Stimulated activated CD8-positive, alpha-beta memory T cell treated with anti-CD3 and anti-CD28 coated beads, Interleukin-2, amount 100 ng/mL, for 48 hours (primary cell): ENCODE measurements at places on chromosomes 6 and 20.

GRCh38 chr6:39806278-39806677, 14.1 kb downstream of the DAAM2 start:
- DNase-seq = no peak

DNA sequence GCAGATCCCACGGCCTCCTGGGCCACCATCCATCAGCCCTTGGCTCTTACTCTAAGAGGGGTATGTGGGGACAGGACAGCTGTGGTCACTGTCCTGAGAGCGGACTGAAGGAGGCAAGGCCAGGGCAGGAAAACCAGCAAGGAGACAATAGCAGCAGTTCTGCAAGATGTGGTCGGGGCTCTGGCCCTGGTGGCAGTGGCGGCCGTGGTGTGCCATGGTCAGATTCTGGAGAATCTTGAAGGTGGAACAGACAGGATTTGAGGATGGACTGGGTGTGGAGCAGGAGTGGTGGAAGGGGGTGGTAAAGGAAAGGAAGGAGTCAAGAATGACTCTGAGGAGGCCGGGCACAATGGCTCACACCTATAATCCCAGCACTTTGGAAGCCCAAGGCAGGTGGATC, 5.9 kb upstream of the MAP1LC3A start:
- no peak for DNase-seq

- no peak for DNase-seq
Measured at GRCh38 chr6:111743360-111743759, 129.9 kb downstream of the FYN start.

- DNase-seq = no peak
Measured at GRCh38 chr6:127459231-127459641, at the start of gene KIAA0408. TSS of gene KIAA0408 (minus strand) at chr6:127459389. CDS start at chr6:127453981, 5,408 bp downstream.

DNA sequence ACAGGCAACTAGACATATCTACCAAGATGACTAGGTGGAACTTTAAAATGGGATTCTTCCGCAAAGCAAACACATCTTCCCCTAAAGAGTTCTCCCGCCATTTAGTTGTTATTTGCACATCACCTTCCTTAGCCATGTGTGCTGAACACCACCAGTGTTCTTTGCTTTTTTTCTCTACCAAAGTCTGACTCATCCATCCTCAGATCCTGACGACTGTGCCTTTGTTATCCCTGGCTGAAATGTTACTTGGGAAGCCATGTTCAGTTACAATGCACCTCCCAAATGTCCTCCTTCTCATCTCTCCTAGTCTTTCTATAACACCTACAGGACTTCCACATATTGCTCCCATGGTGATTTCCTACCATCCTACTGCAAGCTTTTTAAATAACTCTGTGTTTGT, 593.5 kb upstream of the ARID1B start:
- DNase-seq = no peak

DNA sequence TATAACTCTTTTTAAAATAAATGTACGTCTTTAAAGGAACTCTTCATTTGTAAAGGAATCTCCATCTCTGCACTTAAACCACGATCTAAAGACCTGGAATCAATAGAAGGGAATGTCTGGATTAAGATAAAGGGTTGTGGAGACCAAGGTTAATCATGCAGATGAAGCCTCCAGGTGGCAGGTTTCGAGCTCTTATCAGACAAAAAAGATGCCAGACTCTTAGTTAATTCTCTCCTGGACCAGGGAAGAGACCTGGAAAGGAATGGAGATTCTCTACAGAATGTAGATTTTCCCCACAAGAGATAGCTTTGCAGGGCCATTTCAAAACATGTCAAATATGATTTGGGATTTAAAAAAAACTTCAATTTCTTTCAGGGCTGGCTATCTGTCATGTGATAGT, 71.5 kb upstream of the SSTR4 start:
- no peak for DNase-seq

DNA sequence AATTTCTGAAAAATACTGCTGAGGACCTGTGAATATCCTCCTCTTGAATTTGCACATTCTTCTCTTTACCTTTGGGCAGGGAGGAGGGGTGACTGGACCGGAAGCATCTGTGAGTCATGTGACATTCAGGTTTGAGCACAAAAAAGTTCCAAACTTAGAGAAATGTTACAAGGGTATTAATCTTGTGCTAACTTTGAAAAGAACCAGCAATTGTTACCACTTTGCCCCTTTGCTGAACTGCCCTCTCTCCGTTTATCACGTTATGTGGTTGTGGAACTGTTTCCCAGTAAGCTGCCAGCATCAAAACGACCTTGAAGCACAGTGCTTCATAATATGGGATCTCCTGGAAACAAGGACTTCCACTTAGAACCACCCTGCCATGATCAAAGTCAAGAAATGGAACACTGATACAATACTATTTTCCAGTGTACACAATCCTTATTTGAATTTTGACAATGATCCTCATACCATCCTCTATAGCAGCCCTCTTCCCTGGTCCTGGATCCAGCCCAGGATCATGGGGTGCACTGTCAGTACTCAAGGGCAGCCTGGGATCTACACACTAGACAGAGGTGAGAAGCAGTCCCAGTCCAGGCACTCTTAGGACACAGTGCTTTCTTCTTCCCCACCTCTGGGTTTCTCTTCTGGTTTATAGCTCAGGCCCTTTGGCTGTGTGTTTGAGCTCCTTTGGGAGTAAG, 2.3 kb upstream of the TUBB1 start:
- DNase-seq = no peak

DNA sequence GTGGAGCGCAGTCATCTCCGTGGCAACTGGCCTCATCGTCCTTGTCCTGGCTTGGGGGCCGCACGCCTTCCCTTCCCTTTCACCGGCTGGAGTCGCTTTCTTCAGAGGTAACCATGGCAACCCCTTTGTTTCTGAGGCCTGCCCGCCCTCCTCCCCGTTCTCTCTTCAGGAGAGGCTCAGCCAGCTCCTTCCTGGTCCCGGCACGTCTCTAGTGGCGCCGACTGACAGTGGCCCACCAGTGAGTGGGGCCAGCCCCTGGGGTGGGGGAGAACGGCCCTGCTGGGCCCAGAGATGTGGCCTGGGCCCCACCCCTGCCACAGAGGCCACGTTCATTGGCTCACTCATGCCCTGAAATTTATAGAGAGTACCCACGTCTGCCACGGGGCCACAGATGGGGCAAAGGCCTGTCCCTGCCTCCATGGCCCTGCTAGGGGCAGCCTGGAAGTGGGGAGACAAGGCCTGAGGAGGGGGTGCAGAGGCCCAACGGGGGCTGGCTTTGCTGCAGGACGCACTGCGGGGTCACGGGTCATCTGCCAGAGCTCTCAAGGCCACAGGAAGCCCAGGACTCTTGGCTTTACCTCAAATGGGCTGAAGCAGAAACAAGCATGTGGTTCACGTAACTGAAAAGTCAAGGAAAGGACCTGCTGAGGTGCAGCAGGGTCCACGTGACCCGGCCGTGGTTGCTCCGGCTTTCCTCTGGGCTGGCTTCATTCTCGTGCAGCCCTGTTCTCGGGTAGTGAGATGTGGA, 1.4 kb upstream of the OSBPL2 start:
- DNase-seq = no peak

DNA sequence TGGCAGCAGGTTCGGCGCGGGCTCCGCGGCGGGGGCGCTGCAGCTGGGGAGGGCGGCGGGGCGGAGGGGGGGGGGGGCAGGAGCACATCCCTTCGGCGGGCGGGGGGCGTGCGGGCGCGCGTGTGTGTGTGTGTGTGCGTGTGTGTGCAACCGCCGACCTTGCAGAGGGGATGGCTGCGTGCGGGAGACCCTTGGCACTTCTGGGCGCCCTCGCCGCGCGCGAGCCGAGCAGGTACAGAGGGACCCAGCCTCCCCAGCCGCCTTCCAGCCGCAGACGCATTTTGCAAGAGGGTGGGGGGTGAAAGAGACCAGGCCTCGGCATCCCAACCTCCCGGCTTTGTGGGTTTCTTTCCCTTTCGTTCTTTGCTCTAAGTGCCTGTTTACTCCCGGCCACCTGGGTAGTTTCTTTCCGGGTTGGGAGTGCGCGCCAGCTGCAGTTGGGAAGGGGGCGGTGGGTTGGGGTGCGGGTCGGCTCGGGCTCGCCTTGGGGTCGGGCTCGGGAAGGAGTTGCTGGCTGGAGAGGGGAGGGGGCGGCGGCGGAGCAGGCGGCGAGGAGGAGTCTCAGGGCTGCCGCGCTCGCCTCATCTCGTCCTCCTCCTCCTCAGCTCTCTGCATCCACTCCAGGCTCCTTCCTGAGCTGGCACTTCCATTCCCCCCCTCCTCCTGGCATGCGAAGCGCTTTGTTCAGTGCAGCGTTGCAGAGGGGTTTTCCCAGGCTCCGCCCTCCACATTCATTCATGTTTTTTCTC, 620 bp downstream of the HIVEP1 start:
- peak; percentile 64 for DNase-seq

DNA sequence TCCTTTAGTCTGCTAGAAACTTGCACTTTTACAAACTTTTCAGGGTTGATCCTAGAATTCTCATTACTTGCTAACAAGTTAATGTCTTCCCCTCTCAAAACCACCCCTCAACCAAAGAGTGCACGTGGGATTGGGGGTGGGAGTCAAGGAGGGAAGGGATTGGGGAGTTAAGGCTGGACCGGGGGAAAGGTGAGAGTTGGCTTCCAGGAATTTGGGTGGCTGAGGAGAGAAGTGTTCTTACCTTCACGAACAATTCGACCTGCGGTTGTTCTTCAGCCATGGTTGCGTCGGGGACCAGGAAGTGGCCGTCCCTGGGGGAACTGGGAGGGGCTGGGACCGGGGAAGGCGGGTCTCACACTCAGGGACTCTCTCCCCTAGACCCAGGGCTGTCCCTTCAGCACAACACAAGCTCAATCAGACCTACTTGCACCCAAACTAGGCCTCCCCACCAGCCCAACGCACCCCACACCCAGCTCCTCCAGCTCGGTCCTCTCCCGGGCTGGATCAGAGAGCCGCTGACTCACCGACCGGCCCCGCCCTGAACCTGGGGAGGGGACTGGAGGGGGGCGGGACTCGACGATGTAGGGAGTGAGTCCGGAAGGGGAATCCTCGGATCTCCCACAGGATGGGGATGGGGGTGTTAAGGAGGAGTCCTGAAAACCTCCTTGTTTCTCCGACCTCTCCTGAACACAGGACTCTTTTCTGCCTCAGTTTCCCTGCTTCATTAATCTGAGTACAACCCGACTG, at the start of gene CLIC1:
CLIC1 (minus strand) TSS at position 510 of the 747 bp plus-strand sequence; CDS start at position 280, 230 bp downstream.
- DNase-seq = peak; percentile 76

GRCh38 chr6:137056121-137056880, 11.5 kb upstream of the IL20RA start:
- no peak for DNase-seq
